Bronchial epithelial cell (primary cell): ENCODE measurements at places on chromosomes 3 and 15. TPM values are rescaled to one million over a fixed set of nuclear protein-coding genes. Genes with fewer than 3 reads are reported as not detected.

RGMA gene
- 0.53 and 1.0 TPM in 2 replicates for total RNA-seq

CATSPER2 gene
- 4.7 TPM in 2 replicates for total RNA-seq

ZNF502 gene
- total RNA-seq = 4.4 and 5.8 TPM in 2 replicates

GABRR3 gene
- total RNA-seq = not detected in 2 replicates

PPP2R3A gene
- 4.2 and 6.1 TPM in 2 replicates for total RNA-seq

ST3GAL6 gene
- 2.9 and 5.4 TPM in 2 replicates for total RNA-seq

PRR20G gene
- not detected in 2 replicates for total RNA-seq

NDN gene
- total RNA-seq = 10.0 and 10.9 TPM in 2 replicates

PLAAT1 gene
- 1.6 and 4.5 TPM in 2 replicates for total RNA-seq

FANCD2OS gene
- not detected in 2 replicates for total RNA-seq

CHRNA5 gene
- 1.3 and 2.4 TPM in 2 replicates for total RNA-seq

PRTG gene
- total RNA-seq = under 0.01 TPM in 1 of 2 replicates, not detected in the other

HHLA2 gene
- total RNA-seq = not detected in 2 replicates

RFTN1 gene
- total RNA-seq = 8.4 and 9.2 TPM in 2 replicates

LIPC gene
- 0.26 TPM in 1 of 2 replicates, not detected in the other for total RNA-seq

KBTBD12 gene
- under 0.01 TPM in 2 replicates for total RNA-seq

RBP2 gene
- not detected in 2 replicates for total RNA-seq

GOLGA6D gene
- not detected in 2 replicates for total RNA-seq

CAMKV gene
- 0.13 and 0.26 TPM in 2 replicates for total RNA-seq
